ENCODE measurements at places on chromosomes 7 and 10. TPM values are rescaled to one million over a fixed set of nuclear protein-coding genes. Genes with fewer than 3 reads are reported as not detected.

The AEBP1 gene
- polyA plus RNA-seq, result 62.8 TPM

The FAM221A gene
- polyA plus RNA-seq, result 3.6 TPM

- DNase-seq, result no peak
Measured at GRCh38 chr7:20241194-20241910, 24.2 kb upstream of the MACC1 start.

The SNX10 gene
- polyA plus RNA-seq, result 1.3 TPM

DNA sequence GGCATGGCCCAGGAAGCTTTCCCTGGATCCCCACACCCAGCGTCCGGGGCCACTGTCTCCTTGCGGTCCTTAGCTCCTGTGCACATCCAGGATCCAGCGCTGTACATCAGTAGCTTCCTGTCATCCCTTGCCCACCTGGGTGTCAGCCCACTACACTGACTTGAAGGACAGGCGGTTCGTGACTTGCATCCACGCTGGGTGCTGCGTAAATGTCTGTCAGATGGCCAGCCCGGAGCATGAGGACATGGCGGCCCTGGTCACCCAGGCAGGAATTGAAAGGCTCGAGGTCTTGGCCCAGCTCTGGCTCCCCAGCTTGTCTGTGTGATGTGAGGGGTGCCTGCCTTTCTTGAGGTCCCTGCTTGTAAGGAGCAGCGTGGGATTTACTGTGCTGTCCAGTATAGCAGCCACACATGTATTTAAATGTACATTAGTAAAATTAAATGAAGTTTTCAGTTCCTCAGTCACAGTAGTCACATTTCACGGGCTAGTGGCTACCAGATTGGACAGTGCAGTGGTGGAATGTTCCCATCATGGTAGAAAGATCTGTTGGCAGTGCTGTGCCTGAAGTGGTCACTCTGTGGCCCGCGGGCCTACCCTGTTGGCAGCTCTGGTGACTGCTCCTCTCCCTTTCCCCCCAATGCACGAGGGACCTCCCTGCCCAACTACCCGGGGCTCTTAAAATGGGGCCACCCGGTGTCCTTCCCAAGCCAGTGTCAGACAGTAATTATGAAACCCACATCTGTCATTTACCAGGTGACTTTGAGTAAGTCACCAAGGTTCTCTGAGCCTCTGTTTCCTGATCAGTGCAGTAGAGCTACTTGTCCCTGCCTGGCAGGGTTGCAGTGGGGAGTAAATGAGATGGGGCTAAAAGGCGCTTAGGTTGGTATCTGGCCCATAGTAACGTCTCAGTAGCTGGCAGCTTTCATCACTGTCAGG lies 97.8 kb upstream of the PPIF start:
- no peak for DNase-seq

The COL13A1 gene
- 6.8 TPM for polyA plus RNA-seq

DNA sequence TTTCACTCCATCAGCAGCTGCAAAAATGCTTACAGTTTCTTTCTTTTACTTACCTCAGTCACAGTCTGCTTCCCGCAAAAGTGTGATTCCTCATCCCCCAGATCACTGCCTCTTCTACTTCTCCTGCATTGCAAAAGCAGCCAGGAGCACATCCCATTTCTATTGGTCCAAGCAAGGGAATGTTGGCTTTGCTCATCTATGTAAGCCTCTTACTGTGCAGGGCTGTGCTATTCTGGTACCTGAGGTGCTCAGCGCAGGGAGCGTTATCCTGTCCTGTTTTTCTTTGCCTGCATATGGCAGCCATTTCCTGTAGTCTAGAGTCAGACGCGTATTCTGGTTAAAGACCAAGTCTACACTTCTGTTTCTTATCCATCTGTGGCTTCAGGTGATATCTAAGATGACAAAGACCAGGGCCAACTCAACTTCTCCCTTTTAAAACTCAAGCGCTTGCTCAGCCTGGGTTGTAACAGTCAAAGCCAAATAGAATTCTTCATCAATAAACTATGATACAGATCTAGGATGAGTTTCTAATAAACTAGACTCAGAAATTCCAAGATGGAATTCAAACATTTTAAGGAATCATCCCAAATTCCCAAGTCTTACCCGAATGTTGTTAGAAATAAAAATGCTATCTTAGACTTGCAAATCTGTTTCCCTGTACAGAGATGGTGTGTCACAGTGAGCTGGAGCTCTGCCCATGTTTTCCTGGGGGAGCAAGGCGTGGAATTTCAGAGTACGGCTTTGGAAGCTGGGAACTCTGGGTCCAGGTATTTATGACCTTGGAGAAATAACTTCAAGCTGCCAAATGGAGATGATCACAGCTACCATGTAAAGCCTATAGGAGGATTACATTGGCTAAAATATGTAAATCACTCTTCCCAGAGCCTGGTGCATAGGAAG lies 6.1 kb upstream of the RBM17 start:
- DNase-seq, result no peak

DNA sequence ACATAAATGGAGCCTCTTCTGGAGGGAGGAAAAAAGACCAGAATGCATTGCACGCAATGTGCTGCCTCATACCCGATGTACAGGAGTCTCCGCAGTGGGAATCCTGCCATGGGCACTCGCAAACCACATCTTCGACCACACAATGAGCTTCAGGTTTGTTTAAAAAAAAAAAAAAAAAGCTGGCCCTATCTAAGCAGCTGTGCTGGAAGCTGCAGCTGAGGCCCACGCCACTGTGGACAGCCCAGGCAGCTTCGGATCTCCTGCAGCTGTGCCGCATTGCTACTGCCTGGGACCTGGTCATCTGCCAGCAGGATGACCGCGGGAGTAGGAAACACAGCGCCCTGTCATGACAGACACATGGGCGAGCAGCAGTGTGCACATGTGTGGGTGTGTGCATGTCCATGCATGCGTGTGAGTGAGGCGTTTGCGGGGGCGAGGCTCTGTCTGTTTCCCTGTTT lies 26.0 kb downstream of the EN2 start:
- DNase-seq, result no peak

DNA sequence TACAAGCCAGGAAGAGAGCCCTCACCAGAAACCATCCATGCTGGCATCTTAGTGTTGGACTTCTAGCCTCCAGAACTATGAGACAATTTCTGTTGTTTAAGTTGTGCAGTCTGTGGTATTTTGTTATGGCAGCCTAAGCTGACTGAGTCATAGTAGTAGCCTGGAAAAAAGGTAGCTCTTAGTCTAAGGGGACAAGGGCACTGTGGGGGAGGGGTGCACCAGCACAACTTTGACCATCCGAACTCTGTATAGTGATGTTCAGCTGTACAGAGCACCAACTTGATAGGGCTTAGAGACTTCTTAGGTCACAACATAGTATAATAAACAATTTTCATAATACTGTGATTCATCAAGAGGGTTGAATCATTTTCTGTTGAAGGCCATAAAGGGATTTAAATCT lies 14.3 kb downstream of the EIF4EBP2 start:
- DNase-seq, result no peak

The LAMB4 gene
- 0.20 TPM for polyA plus RNA-seq

The PRSS1 gene
- 0.27 TPM for polyA plus RNA-seq

- no peak for DNase-seq
Measured at GRCh38 chr7:120273476-120273975, 551 bp downstream of the KCND2 start.

GRCh38 chr7:102273749-102274712 lies 12.6 kb upstream of the SH2B2 start:
- no peak for DNase-seq

GRCh38 chr10:95276367-95277200 lies 14.2 kb downstream of the PDLIM1 start:
- DNase-seq, result no peak

DNA sequence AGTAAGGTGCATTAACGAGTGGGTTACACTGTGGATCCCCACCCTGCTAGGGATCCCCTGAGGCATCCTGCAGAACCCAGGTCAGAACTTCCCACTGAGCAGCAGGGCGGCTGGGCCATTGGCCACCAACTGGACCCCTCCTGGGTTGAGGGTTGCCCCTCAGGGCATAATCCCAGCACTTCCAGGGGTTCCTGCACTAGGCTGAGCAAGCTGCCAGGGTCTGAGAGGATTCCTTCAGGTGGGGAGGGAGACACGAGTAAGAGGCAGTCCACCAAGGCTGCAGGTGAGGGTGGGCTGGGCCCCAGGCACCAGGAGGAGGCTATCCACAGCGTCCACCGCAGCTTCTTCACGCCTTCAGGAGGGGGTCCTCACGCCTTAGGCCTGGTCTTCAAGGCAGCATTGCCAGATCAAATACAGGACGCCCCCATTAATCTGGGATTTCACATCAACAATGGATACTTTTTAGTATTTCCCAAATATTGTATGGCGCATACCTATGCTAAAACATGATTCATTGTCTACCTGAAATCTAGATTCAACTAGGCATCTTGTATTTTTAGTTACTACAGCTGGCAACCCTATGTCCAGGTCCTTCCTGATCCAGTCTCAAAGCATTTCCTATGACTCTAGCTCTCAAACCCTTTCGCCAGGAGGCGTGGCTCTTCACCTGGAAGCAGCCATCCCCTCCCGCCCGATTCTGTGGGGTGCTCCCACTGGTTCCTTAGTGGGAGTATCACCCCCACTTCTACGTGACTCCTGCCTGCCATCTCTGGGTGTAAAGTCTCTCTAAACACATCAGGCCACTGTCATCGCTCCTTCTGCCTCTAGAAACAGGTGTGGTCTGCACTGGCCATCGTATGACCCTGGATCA lies 4.1 kb downstream of the PRKAG2 start:
- peak; percentile 20 for DNase-seq

DNA sequence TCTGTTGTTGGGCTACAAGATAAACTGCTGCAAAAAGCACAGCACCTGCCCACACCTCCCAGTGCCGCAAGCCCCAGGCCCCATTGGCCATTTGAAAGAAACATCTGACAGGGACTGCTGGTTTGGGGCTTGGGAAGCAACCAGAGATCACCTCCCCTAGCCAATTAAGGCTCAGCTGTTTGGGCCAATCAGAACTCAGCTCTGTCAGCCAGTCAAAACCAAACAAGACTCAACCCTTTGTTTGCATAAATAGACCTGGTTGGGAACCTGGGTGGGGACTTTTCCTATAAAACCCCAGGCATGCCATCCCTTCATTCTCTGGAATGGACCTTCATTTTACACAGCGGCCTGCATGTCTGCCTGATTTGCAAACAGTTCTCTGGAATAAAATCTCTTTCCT lies 17.2 kb upstream of the NME8 start:
- no peak for DNase-seq

- no peak for DNase-seq
Measured at GRCh38 chr7:5230265-5231067, 40.4 kb downstream of the WIPI2 start.

- no peak for DNase-seq
Measured at GRCh38 chr10:10960534-10960933, 57.1 kb upstream of the CELF2 start.

GRCh38 chr7:86733783-86734182 lies 90.1 kb downstream of the GRM3 start:
- DNase-seq, result no peak

DNA sequence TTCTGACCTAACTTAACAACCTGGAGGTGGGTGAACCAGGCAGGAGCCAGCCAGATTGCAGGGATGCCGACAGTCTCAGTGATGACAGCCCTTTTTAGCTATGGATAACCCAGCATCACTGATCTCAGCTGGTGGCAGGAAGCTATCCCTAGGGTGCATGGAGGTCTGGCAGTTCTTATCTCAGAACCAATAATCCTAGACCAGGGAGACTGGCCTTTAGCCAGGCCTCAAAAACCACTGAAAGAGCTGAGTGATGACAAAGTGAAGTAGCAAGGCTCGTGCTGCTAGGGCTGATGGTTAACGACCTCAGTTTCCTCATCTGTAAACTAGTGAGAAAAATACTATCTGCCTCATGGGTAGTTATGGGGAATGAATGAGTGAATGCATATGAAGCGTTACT lies 112.5 kb downstream of the RALA start:
- DNase-seq, result no peak

- no peak for DNase-seq
Measured at GRCh38 chr7:156954941-156955340, 5.4 kb downstream of the NOM1 start.

The CPN1 gene
- not detected for polyA plus RNA-seq

Data from right cardiac atrium (tissue), 5 donors.